ENCODE measurements at places on chromosomes 13 and 19. TPM values are rescaled to one million over a fixed set of nuclear protein-coding genes. Genes with fewer than 3 reads are reported as not detected.
A peak's percentile ranks its signal among the peaks of the same experiment; 100 is the strongest.

- no peak for DNase-seq
Measured at GRCh38 chr13:48004201-48004600, 3.1 kb upstream of the SUCLA2 start.

The ZGLP1 gene
- 7.6 TPM for total RNA-seq

- DNase-seq = peak; percentile 93
Measured at GRCh38 chr19:4636151-4636717, 3.1 kb upstream of the TNFAIP8L1 start.

DNA sequence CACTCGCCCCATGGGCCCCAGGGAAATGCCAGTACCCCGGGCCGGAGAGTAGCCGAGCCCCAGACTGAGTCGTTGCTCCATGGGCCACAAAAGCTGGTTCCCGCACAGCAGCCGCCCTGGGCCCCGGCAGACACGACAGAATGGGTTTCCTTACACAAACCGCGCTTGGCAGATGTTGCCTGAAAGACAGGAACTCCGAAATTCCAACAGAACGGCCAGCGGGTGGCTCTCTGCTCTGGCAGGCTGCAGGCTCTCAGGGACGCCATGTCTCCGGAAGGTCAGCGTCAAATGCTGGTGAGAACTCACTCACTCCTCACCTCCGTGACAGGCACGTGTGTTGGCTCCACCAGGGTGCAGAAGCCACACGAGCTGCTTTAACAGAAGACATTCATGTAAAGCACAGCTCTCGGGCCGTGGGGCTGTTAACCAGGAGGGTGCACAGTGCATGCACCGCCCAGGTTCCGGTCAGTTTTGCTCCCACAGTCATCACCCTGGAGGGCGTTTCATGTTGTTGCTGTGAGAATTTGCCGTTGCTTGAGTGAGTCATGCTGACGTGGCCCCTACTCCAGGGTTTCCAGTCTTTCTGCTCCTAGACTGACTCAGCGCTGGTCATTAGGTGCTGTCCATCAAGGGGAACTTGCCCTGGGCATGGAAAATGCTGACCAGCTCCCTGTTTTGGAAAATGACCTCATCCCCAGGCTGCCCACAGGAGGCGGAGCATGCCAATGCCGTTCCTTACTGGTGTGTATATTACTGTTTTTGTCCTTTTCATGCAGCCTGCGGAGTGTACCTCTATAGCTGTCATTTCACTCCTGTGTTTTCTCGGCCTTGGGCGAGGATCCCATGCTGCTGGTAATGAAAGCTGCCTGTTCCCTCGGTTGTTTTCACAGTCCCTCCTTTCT lies 44.8 kb downstream of the ANKRD10 start:
- peak; percentile 99 for DNase-seq

- DNase-seq = no peak
Measured at GRCh38 chr19:51654783-51655182, 8.2 kb upstream of the SIGLEC14 start.

- DNase-seq = no peak
Measured at GRCh38 chr13:45670189-45670885, 31.8 kb upstream of the CBY2 start.
